ENCODE measurements at places on chromosomes 3 and 15.
A peak's percentile ranks its signal among the peaks of the same experiment; 100 is the strongest.

DNA sequence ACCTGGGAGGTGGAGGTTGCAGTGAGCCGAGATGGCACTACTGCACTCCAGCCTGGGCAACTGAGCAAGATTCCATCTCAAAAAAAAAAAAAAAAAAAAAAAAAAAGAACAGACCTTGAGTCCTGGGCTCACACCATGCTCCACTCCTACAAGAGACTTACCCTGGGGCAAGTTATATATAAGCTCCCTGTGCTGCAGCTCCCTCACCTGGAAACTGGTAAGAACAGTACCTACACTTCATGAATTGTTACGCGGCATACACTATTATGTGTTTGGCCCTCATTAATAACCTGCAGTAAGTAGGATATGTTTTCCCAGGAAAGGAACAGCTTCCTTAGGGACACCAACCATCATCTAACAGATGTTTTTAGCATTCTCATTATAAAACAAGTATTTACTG lies 119.6 kb downstream of the FMN1 start:
- DNase-seq: no peak

GRCh38 chr3:57497904-57498303 lies 46.2 kb downstream of the DNAH12 start:
- no peak for DNase-seq

DNA sequence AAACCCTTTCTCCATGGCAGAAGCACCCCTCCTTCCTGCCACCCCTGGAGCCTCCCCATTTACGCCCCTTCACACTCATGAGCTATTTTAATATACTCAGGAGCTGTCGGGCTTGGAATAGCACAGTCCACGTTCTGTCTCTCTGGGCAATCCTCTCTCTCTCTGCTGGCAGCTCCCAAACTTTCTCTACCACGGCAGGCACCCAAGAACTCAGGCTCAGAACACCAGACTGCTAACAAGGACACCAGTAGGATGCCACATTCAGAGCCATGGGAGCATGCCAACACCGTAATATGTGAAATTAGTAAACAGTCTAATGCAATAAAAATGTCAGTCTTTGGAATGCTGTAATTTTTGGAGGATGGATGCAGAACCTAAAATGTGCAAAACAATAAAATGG lies 19.3 kb downstream of the TNFAIP8L3 start:
- DNase-seq: no peak

GRCh38 chr3:73324203-73325155 lies 263.0 kb downstream of the EBLN2 start:
- no peak for DNase-seq

DNA sequence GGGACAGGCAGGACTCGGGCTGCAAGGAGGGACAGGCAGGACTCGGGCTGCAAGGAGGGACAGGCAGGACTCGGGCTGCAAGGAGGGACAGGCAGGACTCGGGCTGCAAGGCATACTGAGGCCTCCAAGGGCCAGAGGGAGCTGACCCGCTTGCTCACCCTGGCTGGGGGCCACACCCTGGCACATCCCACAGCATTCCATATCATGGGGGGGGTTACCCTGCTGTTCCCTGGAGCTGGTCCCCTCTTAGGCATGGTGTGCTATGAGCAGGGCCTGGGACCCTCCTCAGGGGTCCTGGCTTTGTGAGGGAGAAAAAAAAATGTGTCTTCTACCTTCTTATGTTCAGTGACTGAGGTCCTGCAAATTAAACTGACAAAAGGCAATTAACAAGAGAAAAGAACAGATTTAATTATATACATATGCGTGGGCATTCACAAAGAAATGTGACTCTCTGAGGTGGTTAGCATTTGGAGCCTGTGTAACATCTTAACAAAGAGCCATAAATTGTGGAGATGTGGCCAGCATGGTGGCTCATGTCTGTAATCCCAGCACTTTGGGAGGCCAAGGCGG lies 97.6 kb upstream of the ALDH1A3 start:
- no peak for DNase-seq

- DNase-seq: no peak
Measured at GRCh38 chr3:151395806-151396205, 11.3 kb upstream of the P2RY12 start.

DNA sequence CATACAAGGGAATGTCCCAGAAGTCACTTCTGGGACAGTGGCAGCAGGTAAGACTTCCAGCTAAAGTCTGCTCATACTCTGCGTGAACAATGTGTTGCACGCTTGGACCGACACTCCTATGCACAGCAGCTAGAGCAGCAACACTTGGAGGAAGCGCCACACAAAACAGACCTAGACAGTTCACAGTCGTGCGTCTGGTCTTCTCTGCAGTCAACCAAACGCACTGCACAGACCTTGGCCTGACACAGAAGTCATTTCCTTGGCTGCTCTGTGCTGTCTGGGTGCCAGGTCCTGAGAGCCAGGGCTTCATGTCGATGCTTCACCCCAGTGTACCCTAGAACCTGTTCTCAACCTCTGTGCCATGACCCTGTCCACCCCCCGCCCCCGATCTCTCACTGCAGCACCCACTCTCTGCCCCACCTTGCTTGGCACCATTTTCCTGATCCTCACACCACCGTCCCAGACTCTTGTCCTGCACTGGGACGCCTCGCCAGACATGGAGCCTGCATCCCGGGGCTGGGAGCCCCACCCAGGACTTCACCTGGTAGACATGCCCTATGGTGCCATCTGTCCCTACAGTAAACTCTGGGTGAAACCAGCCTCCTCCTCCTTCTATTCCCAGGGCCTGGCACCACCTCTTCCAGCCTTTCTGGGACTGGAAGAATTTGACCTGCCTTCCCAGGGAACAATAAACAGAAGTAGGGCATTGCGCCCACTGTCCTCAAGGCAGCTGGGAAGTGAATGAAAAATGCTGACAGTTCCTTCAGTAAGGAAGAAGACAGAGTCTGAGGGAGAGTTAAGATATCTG lies 3.1 kb downstream of the ATP10A start:
- no peak for DNase-seq

GRCh38 chr15:60544581-60545264 lies 65.8 kb upstream of the ICE2 start:
- DNase-seq: no peak

GRCh38 chr3:7646851-7647250 lies 785.9 kb downstream of the GRM7 start:
- DNase-seq: no peak

DNA sequence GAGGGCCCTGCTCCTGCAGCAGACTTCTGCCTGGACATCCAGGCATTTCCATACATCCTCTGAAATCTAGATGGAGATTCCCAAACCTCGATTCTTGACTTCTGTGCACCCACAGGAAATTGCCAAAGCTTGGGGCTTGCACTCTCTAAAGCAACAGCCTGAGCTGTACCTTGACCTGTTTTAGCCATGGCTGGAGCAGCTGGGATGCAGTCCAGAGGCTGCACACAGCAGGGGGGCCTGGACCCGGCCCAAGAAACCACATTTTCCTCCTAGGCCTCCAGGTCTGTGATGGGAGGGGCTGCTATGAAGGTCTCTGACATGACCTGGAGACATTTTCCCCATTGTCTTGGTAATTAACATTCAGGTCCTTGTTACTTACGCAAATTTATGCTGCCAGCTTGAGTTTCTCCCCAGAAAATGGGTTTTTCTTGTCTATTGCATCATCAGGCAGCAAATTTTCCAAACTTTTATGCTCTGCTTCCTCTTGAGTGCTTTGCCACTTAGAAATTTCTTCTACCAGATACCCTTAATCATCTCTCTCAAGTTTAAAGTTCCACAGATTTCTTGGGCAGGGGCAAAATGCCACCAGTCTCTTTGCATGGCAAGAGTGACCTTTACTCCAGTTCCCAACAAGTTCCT lies 11.8 kb upstream of the MYO5A start:
- no peak for DNase-seq

GRCh38 chr3:64390893-64391292 lies 165.6 kb upstream of the PRICKLE2 start:
- DNase-seq: no peak

- DNase-seq: peak; percentile 28
Measured at GRCh38 chr3:172102123-172102882, 62.9 kb downstream of the FNDC3B start.
